GM23338 (cell line): ENCODE measurements at places on chromosomes 13 and 19. TPM values are rescaled to one million over a fixed set of nuclear protein-coding genes. Genes with fewer than 3 reads are reported as not detected.

The SLC25A41 gene
- 0.23 and 0.24 TPM in 2 replicates for polyA plus RNA-seq

DNA sequence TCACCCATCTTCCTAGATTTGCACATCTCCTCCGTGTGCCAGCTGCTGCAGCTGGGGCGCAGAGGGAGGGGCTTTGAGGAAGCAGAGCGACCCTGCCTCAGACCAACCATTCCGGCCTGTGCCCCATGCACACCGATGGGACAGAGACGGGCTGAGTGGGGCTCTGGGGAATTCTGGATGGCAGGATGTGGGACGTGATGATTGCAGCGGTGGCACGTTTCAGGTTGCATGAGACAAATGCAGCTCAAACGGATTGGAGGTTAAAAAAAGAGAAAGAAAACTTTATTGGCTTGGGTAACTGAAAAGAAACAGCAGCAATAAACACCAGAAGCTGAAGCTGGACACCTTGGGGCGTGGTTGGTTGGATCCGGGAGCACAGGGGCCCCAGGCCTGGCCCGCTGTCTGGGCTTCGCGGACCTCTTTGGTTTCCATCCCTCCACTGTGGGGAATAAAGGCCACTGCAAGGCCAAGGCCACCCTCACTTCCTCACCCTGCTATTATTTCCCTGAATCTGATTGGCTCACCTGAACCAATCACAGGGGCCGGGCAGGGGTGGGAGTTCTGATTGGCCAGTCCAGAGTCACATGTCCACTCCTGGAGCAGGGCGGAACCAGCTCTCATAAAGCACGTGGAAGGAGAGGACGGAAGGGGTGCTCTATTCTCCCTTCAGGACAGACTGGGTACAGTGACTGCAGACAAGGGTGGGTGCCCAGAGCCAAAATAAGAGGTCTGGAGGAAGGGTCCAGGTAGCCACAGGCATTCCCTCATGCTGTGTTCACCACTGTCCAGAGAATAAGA, 6.1 kb upstream of the ZNF787 start:
- no peak overlapping the region for H3K27ac ChIP-seq
- no peak overlapping the region for H3K4me3 ChIP-seq
- no peaks in the 10 kb centered on the region for H3K36me3 ChIP-seq
- peaks cover 2% of the 10 kb centered on the region; the same call in 1 of the 2 replicates for H3K4me1 ChIP-seq
- H3K27me3 ChIP-seq = no peaks in the 10 kb centered on the region

The ARL11 gene
- polyA plus RNA-seq = 0.32 and 0.61 TPM in 2 replicates

DNA sequence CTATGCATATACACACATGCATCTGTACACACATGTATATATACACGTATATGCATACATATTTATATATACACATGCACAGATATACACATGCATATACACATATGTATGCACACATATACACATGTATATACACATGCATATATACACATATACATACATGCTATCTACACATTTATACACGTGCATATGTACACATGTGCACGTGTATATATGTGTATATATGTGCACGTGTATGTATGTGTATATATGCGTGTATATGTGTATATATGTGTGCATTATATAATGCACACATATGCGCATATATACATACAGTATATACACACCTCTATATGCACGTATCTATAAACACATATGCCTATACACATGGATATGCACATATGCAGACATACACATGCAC, 17.8 kb downstream of the ARHGEF7 start:
- no peak overlapping the region for H3K4me3 ChIP-seq
- no peaks in the 10 kb centered on the region for H3K36me3 ChIP-seq
- no peaks in the 10 kb centered on the region for H3K4me1 ChIP-seq
- H3K27ac ChIP-seq = no peak overlapping the region
- DNase-seq = no peak
- H3K27me3 ChIP-seq = no peaks in the 10 kb centered on the region

The PPFIA3 gene
- 21.3 and 25.4 TPM in 2 replicates for polyA plus RNA-seq

DNA sequence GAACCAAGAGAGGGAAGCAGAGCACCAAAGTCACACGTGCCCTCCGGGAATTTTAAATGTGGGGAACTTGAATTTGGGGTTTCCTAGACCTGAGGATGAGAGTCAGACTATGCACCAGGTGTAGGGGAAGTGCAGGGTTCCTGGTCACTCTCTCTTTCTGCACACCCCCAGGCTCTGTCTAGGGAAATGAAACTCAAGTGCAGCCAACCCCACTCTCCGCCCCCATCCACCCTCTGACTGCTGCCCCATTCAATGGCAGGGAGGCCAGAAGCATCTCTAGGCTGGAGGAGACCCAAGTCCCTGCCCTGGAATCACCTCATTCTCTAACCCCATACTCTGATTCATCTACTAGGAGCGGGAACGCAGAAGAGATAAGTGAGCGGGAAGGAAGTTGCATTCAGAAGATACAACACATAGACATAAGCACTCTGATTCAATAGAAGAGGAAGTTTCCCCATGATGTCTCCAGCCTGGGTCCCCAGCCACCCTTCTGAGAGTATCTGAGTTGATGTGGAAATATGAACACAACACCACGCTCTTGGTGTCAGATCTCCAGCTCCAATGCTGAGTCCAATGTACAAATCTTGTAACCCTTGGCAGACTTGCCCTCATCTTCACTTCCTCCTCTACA, 4.7 kb upstream of the SIGLEC14 start:
- DNase-seq = no peak
- no peak overlapping the region for H3K27ac ChIP-seq
- H3K27me3 ChIP-seq = no peaks in the 10 kb centered on the region
- no peaks in the 10 kb centered on the region for H3K4me1 ChIP-seq
- H3K4me3 ChIP-seq = no peak overlapping the region

The PLIN5 gene
- 1.5 and 1.9 TPM in 2 replicates for polyA plus RNA-seq

DNA sequence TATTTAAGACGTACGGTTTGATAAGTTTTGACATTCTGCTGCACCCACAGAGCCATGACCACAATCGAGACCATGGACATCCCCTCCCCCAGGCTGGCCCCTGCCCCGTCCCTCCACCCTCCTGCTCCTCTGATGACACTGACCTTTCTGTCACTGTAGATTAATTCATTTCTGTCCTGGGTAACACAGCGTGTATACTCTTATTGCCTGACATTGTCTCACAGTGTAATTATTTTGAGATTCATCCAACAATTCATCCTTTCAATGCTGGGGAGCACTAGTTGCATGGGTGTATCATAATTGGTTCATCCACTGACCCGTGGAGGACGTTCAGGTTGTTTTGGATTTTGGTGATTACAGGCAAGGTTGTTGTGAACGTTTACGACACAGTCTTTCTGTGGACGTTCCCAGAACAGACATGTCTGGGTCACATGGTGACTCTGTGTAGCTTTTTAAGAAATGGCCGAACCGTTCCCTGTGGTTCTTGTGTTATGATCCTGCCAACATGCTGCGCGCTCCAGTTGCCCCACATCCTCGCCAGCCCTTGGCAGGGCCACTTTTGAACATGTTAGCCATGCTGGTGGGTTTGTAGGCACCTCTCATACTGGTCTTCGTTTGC, 41.9 kb downstream of the C13orf46 start:
- H3K4me1 ChIP-seq = no peaks in the 10 kb centered on the region
- DNase-seq = no peak
- no peaks in the 10 kb centered on the region for H3K27me3 ChIP-seq

The GJB2 gene
- not detected in 2 replicates for polyA plus RNA-seq

The BEST2 gene
- 1.2 and 1.3 TPM in 2 replicates for polyA plus RNA-seq

The BST2 gene
- polyA plus RNA-seq = 22.0 and 24.9 TPM in 2 replicates

DNA sequence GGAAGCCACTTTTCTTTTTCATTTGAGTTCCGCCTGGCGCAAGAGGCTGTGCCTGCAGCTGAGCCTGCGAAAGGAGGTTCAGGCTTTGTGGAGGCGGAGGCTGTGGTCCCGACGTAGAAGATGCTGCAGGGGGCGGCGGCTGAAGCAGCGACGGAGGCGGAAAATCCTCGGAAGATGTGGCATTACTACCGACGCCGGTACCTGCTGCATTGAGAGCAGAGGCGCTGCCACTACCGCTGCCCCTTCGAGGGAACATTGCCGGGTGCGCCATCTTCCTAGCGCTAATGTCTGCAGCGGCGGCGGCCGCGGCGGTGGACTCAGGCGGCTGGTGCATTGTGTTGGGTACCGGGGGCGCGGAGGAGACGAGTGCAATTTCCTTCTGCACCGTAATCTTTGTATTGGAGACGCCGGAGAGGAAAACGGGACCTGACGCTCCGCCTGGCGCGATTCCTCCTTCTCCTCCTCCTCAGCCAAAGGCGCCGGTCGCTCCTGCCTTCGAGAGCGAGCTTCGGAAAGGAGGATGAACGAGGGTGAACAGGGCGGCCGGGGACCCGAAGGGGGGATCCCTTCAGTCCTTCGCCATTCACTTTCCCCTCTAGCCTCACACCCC, at the start of gene TSC22D1:
TSC22D1 (minus strand) TSS at position 590 of the 610 bp plus-strand sequence; CDS start at position 334, 256 bp downstream.
- peak; percentile 56 for DNase-seq
- H3K4me1 ChIP-seq = peaks cover 28% of the 10 kb centered on the region
- peak within 1 kb of the TSS; percentile 71 for H3K4me3 ChIP-seq
- no peaks in the 10 kb centered on the region for H3K36me3 ChIP-seq
- H3K27me3 ChIP-seq = no peaks in the 10 kb centered on the region

The ZNF628 gene
- 3.9 and 4.9 TPM in 2 replicates for polyA plus RNA-seq

GRCh38 chr19:43767316-43767715, 12.6 kb upstream of the SMG9 start:
- no peak for DNase-seq
- no peaks in the 10 kb centered on the region for H3K36me3 ChIP-seq
- H3K4me3 ChIP-seq = no peak overlapping the region
- peaks cover 10% of the 10 kb centered on the region for H3K27me3 ChIP-seq
- H3K27ac ChIP-seq = no peak overlapping the region
- no peaks in the 10 kb centered on the region for H3K4me1 ChIP-seq

The CLC gene
- polyA plus RNA-seq = 0.63 TPM in 1 of 2 replicates, not detected in the other

GRCh38 chr13:105719859-105720258, 815.6 kb downstream of the EFNB2 start:
- H3K27me3 ChIP-seq = no peaks in the 10 kb centered on the region
- H3K36me3 ChIP-seq = no peaks in the 10 kb centered on the region
- DNase-seq = no peak
- 0 out of 2 replicates have a peak, but pooled peaks cover 2% of the 10 kb centered on the region for H3K4me1 ChIP-seq

GRCh38 chr19:36013280-36014011, 567 bp downstream of the ALKBH6 start:
- H3K4me3 ChIP-seq = peak overlapping the region; percentile 81
- no peaks in the 10 kb centered on the region for H3K36me3 ChIP-seq
- H3K27ac ChIP-seq = no peak overlapping the region
- H3K4me1 ChIP-seq = peaks cover 20% of the 10 kb centered on the region; the same call in 1 of the 2 replicates
- H3K27me3 ChIP-seq = no peaks in the 10 kb centered on the region

DNA sequence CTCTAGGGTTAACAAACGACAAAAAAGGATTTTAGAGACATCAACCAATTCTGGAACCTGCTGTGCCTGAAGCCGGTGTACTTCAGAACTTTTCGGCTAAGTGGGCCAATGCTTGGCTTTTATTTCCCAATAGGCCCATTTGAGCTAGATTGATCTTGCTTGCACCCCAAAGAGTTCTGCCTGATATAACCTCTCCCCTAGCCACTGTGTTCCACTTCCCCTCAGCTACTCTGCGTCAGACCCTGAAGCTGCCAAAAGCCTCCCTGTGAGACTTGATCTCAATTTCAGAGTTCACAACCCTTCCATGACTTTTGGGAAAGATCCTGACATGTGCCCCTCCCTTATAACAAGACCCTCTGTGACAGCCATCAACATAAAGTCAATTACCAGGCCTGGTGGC, 5.6 kb upstream of the SIGLEC14 start:
- H3K27me3 ChIP-seq = no peaks in the 10 kb centered on the region
- no peaks in the 10 kb centered on the region for H3K4me1 ChIP-seq
- DNase-seq = no peak
- H3K4me3 ChIP-seq = no peak overlapping the region
- no peaks in the 10 kb centered on the region for H3K36me3 ChIP-seq

GRCh38 chr13:105806628-105806920, 728.9 kb downstream of the EFNB2 start:
- H3K36me3 ChIP-seq = no peaks in the 10 kb centered on the region
- no peak overlapping the region for H3K4me3 ChIP-seq
- no peaks in the 10 kb centered on the region for H3K27me3 ChIP-seq
- no peak for DNase-seq

DNA sequence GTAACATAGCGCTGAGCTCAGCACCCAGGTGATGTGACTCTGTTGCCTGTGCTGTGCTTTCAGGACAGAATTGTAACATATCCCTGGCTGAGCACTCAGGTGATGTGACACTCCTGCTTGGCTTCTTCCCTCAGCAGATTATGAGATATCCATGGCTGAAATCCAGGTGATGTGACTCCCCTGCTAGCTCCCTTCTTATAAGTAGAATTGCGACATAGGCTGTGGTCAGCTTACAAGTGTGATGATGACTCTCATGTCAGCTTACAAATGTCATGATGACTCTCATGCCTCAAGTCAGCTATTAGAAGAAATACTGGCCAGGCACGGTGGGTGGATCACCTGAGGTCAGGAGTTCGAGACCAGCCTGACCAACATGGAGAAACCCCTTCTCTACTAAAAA, 14.3 kb upstream of the ZNF429 start:
- DNase-seq = no peak
- no peak overlapping the region for H3K27ac ChIP-seq
- no peaks in the 10 kb centered on the region for H3K4me1 ChIP-seq
- H3K4me3 ChIP-seq = no peak overlapping the region
- no peaks in the 10 kb centered on the region for H3K27me3 ChIP-seq

The ZNF667 gene
- polyA plus RNA-seq = 4.9 and 5.6 TPM in 2 replicates

The DLEU7 gene
- polyA plus RNA-seq = 8.7 and 9.2 TPM in 2 replicates

- no peaks in the 10 kb centered on the region for H3K36me3 ChIP-seq
- H3K27ac ChIP-seq = no peak overlapping the region
- H3K27me3 ChIP-seq = no peaks in the 10 kb centered on the region
- H3K4me3 ChIP-seq = no peak overlapping the region
- no peak for DNase-seq
These were observed 60.3 kb downstream of the RAB20 start for GRCh38 chr13:110501188-110501587.

- no peaks in the 10 kb centered on the region for H3K36me3 ChIP-seq
- no peak for DNase-seq
- H3K27me3 ChIP-seq = no peaks in the 10 kb centered on the region
- no peak overlapping the region for H3K4me3 ChIP-seq
- H3K4me1 ChIP-seq = peaks cover 14% of the 10 kb centered on the region; the same call in 1 of the 2 replicates
- H3K27ac ChIP-seq = no peak overlapping the region
These were observed 11.4 kb upstream of the FUT5 start for GRCh38 chr19:5881543-5882299.

- no peaks in the 10 kb centered on the region for H3K27me3 ChIP-seq
- H3K27ac ChIP-seq = no peak overlapping the region
- H3K4me1 ChIP-seq = peaks cover 7% of the 10 kb centered on the region; the same call in 1 of the 2 replicates
- H3K4me3 ChIP-seq = no peak overlapping the region
- no peak for DNase-seq
These were observed 250.9 kb downstream of the LIG4 start for GRCh38 chr13:107964395-107964794.

The MPHOSPH8 gene
- 27.0 and 31.9 TPM in 2 replicates for polyA plus RNA-seq

GRCh38 chr19:38730731-38731589, 13.3 kb downstream of the CAPN12 start:
- H3K27me3 ChIP-seq = no peaks in the 10 kb centered on the region
- no peak overlapping the region for H3K27ac ChIP-seq
- H3K4me3 ChIP-seq = no peak overlapping the region
- H3K36me3 ChIP-seq = peaks cover 8% of the 10 kb centered on the region
